Activated T-helper 17 cell treated with anti-CD3 and anti-CD28 coated beads, Interleukin-2, amount 50 U/mL, for 72 hours (primary cell): ENCODE measurements at places on chromosomes 4 and X.

DNA sequence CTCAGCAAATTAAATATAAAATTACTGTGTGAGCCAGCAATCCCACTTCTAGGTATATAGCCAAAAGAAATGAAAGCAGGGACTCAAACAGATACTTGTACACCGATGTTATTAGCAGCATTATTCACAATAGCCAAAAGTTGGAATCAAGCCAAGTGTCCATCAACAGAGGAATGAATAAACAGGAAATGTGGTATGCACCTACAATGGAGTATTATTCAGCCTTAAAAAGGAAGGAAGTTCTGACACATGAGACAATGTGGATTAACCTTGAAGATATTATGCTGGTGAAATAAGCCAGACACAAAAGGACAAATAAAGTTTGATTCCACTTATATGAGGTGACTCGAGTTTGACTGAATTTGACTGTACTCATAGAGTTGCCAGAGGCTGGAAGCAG lies 108.3 kb upstream of the DUSP21 start:
- ATAC-seq, result no peak

GRCh38 chr4:19236473-19236872 lies 1015.2 kb upstream of the SLIT2 start:
- no peak for ATAC-seq

DNA sequence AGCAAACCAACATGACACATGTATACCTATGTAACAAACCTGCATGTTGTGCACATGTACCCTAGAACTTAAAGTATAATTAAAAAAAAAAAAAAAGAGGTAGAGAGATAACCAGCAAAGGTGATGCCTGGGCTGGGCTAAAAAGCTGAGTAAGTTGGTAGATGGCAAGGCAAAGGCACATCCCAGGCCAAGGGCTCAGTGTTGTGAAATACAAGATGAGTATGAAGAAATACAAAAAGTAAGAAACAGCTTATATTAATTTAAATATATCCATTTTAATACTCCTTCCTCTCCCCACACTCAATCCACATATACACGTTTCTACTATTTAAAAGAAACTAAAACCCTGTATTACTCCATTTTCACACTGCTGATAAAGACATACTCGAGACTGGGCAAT lies 25.8 kb downstream of the TEC start:
- no peak for ATAC-seq

DNA sequence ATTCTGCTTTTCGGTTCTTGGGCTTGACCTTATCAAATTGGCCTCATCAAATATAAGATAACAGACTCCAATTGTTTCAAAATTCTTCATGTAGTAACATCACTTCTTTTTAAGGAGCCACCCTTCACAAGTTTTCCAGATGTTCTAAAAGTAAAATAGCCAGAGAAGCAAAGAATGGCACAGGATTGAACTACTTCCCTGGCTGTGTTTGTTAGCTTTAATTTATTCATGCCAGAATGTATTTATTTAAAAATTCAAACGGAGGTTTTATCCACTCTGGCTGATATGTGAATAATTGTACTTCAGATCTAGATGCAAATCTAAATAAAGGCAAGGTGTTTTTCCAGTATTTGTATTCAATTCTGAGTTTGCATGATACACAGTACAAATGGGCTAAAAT lies 581.3 kb upstream of the TENM3 start:
- ATAC-seq, result no peak

- no peak for ATAC-seq
Observed at GRCh38 chr4:85963231-85963630, 396.6 kb downstream of the MAPK10 start.

DNA sequence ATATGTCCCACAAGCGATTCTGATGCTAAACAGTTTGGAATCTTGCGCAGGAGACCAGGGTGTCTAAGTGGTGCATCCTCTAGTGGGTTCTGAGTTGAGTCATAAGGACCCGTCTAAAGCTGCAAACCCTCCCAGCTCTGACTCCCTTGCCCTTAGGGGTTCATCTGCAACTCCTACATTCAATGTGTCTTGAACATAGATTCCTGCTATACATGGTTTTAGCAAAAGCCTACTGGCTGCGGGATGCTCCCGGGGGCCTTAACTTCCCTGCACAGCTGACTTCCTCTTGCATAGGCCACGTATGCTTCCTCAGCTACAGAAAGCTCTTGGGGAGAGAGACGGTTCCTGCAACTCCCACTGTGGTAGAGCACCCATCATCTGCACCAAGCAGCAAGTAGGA lies 236.7 kb downstream of the EVC2 start:
- ATAC-seq, result no peak
